ENCODE measurements at places on chromosomes 7 and 10.
A peak's percentile ranks its signal among the peaks of the same experiment; 100 is the strongest.

GRCh38 chr7:156604311-156604710 is 36.3 kb upstream of the RNF32 start:
- DNase-seq, result no peak

DNA sequence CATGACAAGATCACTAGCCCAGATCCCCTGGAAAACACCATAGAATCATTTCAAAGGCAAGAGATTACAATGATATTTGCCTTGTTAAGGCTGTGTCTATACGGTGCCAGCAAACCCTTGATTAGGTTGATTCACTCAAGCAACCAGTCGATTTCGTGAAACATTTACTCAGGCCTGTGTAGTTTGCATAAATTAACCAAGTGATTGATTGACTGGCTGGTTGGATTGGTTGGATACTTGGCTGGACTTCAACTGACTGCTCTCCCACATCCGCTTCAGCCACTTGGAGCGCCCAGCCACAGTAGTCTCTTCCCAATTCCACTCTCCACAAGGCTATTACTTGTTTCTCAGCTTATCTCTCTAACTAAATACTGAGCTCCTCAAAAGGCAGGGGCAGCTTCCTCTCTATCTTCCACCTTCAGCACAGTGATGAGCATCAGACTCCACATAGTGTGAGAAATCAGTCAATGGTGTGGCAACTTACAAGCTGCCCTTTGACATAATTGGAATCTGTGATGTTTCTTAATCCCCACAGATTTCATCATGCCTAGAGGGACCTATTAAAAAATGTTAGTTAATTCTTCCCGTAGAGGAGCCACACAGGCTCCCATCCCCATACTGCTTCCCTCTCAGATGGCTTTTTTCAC is 217.4 kb downstream of the GRM8 start:
- no peak for DNase-seq

- DNase-seq, result no peak
Measured at GRCh38 chr7:42392826-42393225, 155.8 kb upstream of the GLI3 start.

DNA sequence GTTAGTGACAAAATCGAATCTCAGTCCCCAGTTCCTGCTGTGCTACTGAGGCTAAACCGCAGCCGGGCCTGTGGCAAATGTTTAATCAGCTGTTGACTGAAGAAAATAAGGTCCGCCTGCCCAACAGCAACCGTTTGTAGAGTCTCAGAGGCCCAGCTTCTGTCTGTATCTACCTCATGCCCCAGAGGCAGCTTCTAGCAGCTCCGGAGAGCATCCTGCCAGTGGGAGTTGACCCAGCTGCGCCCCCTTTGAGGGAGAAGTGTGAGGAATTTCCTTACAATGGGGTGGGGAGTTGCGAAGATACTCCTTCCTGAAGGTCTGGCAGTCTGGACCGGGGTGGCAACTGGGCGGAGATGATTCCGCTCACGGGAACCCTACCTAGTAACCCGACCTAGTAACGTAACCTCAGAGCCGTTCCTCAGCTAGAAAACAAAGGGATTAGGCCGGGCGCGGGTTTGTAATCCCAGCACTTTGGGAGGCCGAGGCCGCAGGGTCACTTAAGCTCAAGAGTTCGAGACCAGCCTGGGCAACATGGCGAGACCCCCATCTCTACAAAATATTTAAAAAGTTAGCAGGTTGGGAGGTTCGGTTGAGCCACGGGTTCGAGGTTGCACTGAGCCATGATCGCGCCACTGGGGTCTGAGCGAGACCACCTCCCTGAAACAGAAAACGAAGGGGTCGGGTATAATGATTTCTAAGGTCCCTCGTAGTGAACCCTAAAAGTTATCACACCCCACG is 846 bp upstream of the ZNF775 start:
- DNase-seq, result peak; percentile 57

- DNase-seq, result no peak
Measured at GRCh38 chr10:132906836-132907235, 35.5 kb downstream of the CFAP46 start.

GRCh38 chr10:74871595-74872382 is 45.4 kb downstream of the KAT6B start:
- no peak for DNase-seq

DNA sequence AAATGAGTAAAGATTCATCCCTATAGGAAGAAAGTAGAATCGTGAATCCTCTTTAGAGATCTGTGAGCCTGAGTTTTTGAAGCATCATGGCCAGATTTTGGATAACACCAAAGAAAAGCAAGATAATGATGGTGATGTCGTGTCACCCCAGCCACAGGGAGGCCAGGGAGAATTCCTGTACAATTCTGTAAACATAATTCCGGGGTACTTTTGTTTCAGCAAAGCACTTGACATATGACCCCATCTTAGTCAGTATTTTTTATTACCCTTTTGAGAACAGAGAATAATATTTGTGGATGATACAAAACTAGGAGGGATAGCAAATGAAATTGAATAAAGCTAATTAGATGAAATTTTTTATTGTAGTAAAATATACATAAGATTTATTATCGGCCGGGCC is 33.8 kb downstream of the NACAD start:
- DNase-seq, result no peak

GRCh38 chr7:138316421-138317043 is 143.5 kb upstream of the TRIM24 start:
- no peak for DNase-seq

DNA sequence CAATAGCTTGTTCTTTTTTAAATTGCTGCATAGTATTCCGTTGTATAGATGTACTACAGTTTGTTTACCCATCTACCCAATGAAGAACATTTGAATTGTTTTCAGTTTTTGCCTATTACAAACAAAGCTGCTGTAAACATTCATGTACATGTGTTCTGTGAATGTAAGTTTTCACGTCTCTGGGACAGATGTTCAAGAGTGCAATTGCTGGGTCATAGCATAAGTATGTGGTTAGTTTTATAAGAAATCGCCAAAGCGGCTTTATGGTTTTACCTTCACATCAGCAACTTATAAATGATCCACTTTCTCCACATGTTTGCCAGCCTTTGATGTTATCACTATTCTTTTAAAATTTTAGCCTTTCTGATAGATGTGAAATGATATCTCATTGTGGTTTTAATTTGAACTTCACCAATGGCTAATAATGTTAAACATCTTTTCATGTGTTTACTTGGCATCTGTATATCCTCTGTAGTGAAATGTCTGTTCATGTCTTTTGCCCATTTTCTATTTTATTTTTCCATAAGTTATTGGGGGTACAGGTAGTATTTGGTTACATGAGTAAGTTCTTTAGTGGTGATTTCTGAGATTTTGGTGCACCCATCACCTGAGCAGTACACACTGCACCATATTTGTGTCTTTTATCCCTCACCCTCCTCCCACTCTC is 73.5 kb downstream of the TBXAS1 start:
- peak; percentile 79 for DNase-seq

- no peak for DNase-seq
Measured at GRCh38 chr7:21965291-21965690, 19.6 kb upstream of the CDCA7L start.

DNA sequence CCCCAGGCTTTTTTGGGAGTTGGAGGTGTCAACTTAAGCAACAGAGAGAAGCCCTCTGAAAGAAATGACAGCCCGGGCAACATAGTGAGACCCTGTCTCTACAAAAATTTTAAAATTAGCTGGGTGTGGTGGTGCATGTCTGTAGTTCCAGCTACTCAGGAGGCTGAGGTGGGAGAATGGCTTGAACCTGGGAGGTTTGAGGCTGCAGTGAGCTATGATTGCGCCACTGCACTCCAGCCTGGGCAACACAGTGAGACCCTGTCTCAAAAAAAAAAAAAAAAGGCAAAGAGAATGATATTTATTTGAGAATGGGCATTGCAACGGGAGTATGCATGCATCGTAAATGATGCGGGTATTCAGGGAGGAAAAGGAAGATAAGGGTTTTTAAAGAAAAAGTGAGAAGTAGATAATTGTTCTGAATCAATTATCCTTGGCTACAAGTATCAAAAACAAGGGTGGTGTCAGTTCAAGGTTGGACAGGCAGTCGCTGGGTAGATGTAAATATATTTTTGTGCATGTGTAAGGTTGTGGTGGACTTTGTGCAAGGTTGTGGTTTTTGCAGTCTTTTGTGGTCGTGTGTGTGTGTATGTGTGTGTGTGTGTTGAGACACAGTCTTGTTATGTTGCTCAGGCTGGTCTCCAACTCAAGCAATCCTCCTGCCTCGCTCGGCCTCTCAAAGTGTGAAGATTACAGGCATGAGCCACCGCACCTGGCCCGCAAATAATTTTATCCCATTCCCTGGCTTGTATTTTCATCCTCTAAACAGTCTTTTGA is 65.6 kb downstream of the COL26A1 start:
- DNase-seq, result no peak

- peak; percentile 73 for DNase-seq
Measured at GRCh38 chr7:25860275-25861163, 291.5 kb upstream of the NFE2L3 start.

- no peak for DNase-seq
Measured at GRCh38 chr10:31087851-31088250, 56.2 kb upstream of the ZNF438 start.

DNA sequence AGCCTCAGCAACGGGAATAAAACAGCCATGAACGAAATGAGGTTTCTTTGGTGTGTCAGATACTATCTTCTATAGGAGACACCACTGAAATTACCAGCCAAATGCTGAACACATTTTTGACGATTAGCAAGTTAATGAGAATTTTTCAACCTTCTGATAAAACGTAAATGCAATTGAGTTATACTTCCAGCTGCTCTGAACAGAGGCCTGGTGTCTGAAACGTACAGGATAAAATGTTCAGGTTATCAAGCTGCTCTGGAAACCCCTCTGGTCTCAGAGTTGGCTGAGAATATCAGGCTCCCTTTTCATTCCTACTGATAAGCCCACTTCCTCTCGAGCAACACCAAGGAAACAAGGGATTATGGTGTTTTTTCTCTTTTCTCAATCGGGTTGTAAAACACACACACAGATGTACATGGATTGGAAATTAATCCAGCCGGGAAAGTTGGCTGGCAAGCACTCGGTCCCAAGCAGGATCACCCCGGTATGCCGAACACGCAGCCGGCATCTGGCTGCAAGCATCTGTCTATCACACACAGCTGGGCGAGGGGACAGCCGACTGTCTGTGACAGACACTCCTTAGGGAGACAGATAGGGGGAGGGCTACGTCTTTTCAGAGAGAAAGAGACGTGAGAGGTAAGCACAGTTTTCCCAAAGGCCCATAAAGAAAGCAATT is 171.8 kb downstream of the PRKAG2 start:
- DNase-seq, result no peak

- peak; percentile 91 for DNase-seq
Measured at GRCh38 chr10:4270116-4270515, 485.1 kb upstream of the KLF6 start.

GRCh38 chr10:62588116-62588515 is 213.9 kb downstream of the ZNF365 start:
- DNase-seq, result no peak

Data from foreskin fibroblast (primary cell).